ENCODE measurements at places on chromosomes 3 and 15. TPM values are rescaled to one million over a fixed set of nuclear protein-coding genes. Genes with fewer than 3 reads are reported as not detected.

Gene PXK
- 43.4 TPM for total RNA-seq

Gene CD96
- 79.1 TPM for total RNA-seq

Gene WWTR1
- total RNA-seq = 0.81 TPM

Gene NXPE3
- total RNA-seq = 17.6 TPM

Gene MYZAP
- not detected for total RNA-seq

Gene ARIH2
- 180 TPM for total RNA-seq

Gene ELP6
- 47.9 TPM for total RNA-seq

Gene CHRNA5
- 6.4 TPM for total RNA-seq

Gene DUOXA2
- not detected for total RNA-seq

Gene SNTN
- total RNA-seq = not detected

Gene GPR160
- 3.5 TPM for total RNA-seq

Gene TUSC7
- not detected for total RNA-seq

Gene TEX55
- total RNA-seq = not detected

Gene C3orf18
- total RNA-seq = 21.9 TPM

Gene KBTBD8
- total RNA-seq = 26.6 TPM

Gene PPARG
- 2.5 TPM for total RNA-seq

Gene GOLGA8G
- total RNA-seq = not detected

Gene SKOR1
- total RNA-seq = 0.21 TPM

Gene RASGRP1
- 110 TPM for total RNA-seq

Gene CLDN1
- 0.34 TPM for total RNA-seq

Gene KIF7
- 2.4 TPM for total RNA-seq

Gene ARNT2
- 0.05 TPM for total RNA-seq

Gene C3orf20
- 0.26 TPM for total RNA-seq

Gene GABPB1
- total RNA-seq = 81.0 TPM

Gene GATA2
- total RNA-seq = 0.22 TPM

Gene PLA2G4E
- not detected for total RNA-seq

Gene TRPC1
- total RNA-seq = 1.1 TPM

Gene OXSR1
- 50.8 TPM for total RNA-seq

Gene C15orf62
- 0.37 TPM for total RNA-seq

Gene ANKRD63
- not detected for total RNA-seq

Gene TTLL13
- total RNA-seq = 0.29 TPM

Gene SLC2A2
- not detected for total RNA-seq

Gene PLSCR2
- not detected for total RNA-seq

Gene TMEM207
- total RNA-seq = not detected

Measured in activated T-helper 1 cell treated with anti-CD3 and anti-CD28 coated beads, Interleukin-12 subunit alpha, Interleukin-12 subunit beta, Interleukin-2, Interleukin-4 antibody, amounts not matched to agents 30 ng/mL and 10 ng/mL and 1 ng/mL, durations not matched to agents 14 hours and 24 hours and 36 hours (primary cell).